ENCODE measurements at places on chromosomes 12 and 14. TPM values are rescaled to one million over a fixed set of nuclear protein-coding genes. Genes with fewer than 3 reads are reported as not detected.

Gene SERPINA12
- total RNA-seq: not detected

Gene PDZRN4
- total RNA-seq: not detected

Gene TAS2R8
- total RNA-seq: not detected

Gene ZNF740
- total RNA-seq: 16.9 TPM

Gene ZCRB1
- 27.7 TPM for total RNA-seq

Gene RNF212B
- not detected for total RNA-seq

Gene DPPA3
- total RNA-seq: not detected

Gene KRT78
- total RNA-seq: not detected

Gene TAS2R14
- 2.0 TPM for total RNA-seq

Gene OTOGL
- total RNA-seq: 0.43 TPM

Gene TCL1B
- total RNA-seq: not detected

Gene APOF
- total RNA-seq: not detected

Gene HOXC12
- not detected for total RNA-seq

Gene ZFC3H1
- 19.2 TPM for total RNA-seq

Gene ITGA7
- total RNA-seq: 2.7 TPM

Gene DNAJC22
- 0.43 TPM for total RNA-seq

Data from bronchial smooth muscle cell (primary cell).